Muscle of back (tissue), 13 donors: ENCODE measurements at places on chromosomes 7 and 10.

DNA sequence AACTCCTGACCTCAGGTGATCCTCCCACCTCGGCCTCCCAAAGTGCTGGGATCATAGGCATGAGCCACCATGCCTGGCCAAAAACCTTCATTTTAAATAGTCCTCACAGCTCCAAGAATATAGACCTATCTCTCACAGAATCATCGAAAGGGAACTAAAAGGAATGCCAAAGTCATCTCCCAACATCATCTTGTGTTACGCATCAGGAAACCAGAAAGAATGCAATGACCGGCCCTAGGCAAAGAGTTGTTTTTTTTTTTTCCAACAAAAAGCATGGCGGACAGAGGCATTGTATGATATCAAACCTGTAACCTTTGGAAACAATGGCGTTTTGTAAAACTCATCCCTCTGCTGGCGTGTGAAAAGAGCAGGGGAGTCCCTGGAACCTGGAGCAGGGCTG is 73.2 kb downstream of the FAM107B start:
- no peak for DNase-seq

DNA sequence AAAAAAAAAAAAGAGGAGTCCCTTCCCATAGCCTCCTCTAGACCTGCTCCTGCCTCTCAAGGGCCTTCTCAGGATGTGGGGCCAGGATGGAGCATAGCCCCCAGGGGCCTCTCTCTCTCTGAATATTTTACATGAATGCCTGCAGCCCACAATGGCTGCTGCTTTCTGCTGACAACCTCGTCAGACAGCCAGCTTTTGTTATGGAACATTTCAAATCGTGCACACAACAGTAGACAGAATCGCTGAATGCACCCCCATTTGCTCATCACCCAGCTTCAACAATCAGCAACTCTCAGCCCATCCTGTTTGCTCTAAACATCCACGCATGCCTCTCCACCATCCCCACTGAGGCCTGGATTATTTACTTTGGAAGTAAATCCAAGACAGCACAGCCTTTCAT is 5.4 kb downstream of the PLAC9 start:
- DNase-seq = no peak

DNA sequence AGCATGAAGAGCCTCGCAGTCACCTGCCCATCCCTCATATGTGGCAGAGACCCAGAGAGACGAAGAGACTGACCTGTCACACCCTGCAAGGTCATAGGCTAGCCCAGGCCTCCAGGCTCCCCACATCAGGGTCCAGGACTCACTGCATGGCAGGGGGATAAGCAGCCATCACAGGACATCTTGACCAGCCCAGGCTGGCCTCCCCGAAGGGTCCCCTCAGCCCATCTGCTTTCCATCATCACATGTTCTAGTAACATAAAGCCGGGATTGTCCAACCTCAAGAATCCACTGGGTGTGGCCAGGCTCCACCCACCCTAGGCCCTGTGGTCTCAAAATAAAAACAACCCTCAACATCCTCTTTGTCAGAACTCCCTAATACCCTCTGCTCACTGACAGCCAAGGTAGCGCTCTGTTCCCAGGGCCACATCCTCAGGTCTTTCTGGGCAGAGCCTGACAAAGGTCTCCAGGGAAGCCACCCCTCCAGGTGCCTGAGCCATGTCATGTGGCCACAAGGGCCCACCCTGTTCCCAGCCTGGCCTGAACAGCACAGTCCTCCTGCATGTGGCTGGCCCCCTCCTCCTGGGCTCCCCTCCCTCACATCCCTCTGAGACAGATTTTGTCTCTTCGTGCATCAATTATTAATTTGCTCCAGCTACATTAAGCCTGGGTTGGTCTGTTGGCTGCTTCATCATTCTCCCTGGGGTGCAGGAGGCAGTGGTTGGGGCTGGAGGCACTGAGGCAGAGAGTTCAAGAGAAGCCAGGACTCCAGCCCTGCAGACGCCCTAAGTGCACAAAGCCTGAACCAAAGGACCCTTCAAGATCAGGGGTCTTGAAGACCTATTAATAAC is 131.8 kb upstream of the UNC5B start:
- DNase-seq = no peak

DNA sequence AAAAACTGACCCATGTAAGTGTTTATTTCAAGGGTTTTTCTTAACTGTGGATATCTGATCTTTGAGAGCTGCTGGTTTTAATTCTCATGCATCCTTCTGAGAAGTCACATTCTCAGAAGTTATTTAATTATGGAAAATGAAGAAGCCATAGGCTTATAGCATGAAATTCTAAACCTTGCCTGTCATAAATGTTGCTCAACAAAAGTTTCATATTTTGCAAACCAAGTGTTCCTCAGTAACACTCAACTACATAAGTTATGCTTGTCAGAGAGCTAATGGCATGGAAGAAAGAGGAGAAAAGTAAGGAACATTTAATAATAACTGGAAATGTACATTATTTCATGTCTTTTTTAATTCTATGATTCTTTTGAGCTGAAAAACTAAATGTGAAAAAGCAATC is 78.6 kb upstream of the MPP7 start:
- no peak for DNase-seq

- DNase-seq = no peak
Measured at GRCh38 chr10:22649994-22650393, 64.4 kb downstream of the PIP4K2A start.

DNA sequence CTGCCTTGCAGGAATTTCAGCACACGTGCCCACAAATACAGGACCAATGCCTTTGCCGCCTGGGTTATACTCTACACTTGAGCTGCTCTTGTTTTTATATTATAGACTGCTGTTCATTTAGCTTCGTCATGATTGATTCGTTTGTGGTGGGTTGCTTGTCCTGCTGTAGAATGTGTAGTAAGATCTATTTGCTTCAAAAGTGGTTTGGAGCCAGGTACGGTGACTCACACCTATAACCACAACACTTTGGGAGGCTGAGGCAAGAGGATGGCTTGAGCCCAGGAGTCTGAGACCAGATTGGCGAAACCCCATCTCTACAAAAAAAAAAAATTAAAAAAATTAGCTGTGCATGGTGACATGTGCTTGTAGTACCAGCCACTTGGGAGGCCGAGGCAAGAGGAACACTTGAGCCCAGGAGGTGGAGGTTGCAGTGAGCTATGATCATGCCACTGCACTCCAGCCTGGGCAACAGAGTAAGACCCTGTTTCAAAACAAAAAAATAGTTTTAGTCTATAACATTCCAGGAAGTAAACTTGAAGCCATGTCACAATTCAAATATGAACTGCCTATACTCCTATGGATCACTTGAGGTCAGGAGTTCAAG is 9.0 kb upstream of the RHBDD2 start:
- DNase-seq = no peak

DNA sequence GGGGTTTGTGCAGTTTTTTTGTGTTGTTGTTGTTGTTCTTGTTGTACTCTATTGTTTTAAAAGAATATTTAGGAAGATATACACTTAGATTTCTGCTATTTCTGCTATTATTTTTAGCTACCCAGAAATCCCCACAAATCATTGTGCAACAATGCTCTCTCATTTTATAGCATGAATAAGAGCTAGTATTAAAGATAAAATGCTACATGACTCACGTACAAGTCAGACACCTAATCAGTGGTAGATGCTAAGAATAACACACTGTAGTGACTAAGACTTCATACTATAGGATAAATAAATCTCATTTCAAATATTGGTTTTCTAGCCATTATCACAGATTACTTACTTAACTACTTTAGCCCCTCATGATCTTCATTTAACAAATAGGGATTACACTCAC is 920.5 kb downstream of the KCNMA1 start:
- DNase-seq = peak; percentile 43

DNA sequence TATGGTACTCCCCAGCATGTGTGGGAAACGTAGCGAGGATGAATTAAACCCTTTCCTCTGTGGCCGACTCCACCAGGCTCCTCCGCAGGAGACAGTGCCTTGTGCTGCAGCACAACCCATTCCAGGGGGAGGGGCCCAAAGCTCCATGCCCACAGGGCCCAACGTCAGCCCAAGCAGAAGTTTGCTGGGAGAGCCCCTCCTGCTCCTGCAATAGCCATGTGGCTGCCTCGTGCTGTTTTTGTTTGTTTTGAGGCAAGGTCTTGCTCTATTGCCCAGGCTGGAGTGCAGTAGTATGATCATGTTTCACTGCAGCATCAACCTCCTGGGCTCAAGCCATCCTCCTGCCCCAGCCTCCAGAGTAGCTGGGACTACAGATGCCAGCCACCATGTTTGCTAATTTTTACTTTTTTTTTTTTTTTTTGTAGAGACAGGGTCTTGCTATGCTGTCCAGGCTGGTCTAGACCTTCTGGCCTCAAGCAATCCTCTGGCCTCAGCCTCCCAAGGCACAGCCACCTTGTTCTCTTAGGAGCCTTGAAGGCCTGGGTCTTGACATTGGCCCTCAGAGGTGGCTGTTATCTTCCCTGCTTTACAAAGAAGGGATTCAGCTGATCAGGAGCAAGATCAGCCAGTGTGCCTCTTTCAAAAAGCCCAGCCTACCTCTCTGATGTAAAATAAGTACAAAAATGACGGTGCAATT is 102.8 kb downstream of the DYNC2I1 start:
- DNase-seq = no peak

GRCh38 chr7:43137811-43138210 is 25.4 kb downstream of the HECW1 start:
- no peak for DNase-seq

- peak; percentile 71 for DNase-seq
Measured at GRCh38 chr10:63628526-63629362, 107.5 kb downstream of the REEP3 start.

DNA sequence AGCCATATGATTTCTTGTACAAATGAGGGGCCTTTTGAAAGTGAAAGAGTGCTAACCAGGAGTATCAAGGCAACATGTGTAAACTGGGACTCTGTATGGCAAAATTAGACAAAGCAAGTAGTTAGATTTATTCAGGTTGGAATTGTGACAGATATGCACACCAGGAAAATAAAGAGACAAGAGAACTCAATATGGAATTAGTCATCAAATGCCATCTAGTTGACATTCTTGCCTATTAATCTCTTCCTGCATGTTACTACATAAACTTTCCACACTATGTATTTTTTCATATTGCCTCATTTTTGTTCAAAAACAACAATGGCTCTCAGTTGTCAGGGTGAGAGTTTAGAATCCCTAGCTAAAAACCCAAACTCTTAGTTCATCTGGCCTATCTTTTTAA is 799.0 kb downstream of the NRG3 start:
- DNase-seq = no peak

DNA sequence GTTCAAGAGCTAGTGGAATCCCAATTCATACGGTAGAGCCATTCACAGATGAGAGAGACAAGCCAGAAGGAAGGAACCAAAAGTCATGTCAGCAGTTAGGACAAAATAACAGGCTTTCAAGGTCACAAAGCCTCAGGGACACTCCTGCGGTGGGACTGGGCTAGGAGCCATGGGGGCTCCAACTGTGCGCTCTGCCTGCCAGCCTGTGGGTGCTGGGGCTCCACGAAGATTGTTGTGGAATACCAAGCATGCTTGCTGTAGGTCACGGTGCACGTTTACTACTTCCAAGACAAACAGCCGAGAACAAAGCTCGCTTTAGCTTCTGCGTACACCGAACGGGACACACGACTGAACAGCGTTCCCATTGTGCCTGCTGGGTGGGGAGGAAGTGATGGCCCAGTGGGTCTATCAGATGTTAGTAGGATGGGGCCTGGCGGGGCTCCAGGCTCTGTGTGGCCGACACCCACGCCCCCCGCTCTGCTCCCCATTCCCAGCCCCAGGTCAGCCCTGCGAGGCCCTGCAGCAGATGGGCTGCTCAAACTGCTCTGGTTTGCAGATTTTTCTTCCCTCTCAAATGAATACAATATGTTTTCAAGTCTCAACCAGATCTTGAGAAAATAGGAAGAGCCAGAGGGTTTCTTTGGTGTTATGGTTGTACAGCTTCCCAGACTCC is 158.9 kb downstream of the EGFR start:
- peak; percentile 41 for DNase-seq

GRCh38 chr10:45561952-45562351 is 110.6 kb downstream of the ZFAND4 start:
- DNase-seq = no peak

DNA sequence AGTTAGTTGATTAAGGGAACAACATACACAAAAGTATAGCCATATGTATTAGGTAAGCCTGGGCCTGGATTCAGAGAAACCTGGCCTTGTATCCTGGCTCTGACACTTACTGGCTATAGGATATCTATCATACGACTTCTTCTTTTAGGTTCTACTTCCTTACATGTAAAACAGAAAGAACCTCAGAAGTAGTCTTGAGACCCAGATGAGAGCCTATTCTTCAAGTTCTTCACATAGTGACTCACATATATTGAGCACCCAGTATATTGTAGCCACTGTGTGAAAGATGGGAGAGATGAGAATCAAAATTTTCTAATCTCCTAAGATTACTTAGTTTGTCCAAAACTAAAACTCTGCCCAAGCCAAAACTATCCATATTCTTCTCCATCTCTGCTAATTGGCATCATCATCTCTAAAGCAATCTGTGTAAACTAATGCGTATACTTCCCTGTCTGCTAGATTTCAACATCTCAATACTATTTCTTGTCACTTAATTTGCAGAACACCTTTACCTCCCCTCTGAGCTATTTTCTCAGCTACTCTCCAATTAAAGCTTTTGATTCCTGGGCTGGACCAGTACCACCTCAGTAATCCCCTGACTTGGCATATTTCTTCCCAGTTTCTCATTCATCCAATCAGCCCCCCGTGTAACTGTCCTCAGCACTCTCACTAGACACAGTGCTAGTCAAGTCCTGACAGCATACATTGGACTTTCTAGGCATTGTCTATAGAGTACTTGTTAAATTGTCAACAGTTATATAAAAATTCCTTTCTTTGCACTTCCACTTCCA is 53.5 kb upstream of the MET start:
- DNase-seq = no peak

- DNase-seq = no peak
Measured at GRCh38 chr10:117360016-117360415, 15.2 kb downstream of the PDZD8 start.

DNA sequence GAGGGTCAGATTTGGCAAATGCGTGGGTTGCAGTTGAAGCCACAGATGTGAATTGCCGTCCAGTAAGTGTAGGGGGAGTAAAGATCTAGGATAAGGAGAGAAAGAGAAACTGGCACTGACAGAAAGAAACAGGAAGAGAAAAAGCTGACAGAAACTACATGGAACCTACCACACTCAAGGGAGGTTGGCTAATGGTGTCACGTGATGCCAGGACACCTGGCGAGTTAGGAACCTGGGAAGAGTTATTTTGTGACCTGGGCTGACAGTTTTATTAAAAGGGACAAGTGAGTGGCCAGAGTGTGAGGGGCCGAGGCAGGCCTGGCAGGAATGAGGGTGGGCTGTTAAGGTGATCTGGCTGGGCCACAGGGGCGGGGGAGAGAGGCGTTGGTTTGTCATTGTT is 188.7 kb downstream of the ADARB2 start:
- DNase-seq = no peak

DNA sequence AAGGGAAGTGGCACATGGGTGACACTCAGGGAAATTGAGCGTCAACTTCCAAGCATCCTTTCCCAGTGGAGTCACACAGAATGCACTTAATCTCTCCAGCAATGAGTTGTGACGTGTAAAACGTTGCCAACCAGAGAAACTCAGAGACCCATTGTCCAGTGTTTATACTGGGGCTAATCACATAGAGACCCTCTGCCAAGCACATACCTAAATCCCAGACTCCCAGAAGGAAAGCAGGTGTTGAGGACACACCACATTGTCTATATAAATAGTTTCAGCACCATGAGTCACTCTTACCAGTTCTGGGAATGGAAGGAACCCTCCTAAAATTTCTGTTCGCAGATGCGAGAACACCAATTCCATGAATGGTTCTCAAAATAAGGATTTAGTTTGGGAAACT is 76.4 kb upstream of the BET1 start:
- DNase-seq = no peak
